ENCODE measurements at places on chromosomes 3 and 15.

GRCh38 chr15:39188930-39189329, 391.9 kb upstream of the THBS1 start:
- peak; percentile 55 for DNase-seq

DNA sequence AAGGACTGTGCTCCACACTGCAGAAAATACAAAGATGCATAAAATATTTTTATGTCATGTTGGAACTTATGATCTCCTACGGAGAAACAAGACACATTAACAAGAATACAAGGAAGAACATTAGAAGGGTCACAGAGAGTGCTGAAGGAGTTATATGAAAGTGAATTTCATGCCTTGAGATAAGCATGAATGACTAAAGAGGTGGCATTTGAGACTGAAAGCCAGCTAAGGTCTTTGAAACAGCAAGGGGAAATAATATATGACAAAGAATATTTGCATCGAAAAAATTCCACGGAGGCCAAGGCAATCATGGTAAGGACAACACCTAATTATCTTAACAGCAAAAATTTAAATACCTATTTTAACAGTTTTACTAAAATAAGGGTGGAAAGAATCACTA, 12.5 kb downstream of the GSK3B start:
- no peak for DNase-seq

GRCh38 chr15:37524601-37525000, 409.8 kb upstream of the TMCO5A start:
- DNase-seq, result no peak

- peak; percentile 58 for DNase-seq
These were observed 12.4 kb upstream of the ATP10A start for GRCh38 chr15:25875566-25875965.

DNA sequence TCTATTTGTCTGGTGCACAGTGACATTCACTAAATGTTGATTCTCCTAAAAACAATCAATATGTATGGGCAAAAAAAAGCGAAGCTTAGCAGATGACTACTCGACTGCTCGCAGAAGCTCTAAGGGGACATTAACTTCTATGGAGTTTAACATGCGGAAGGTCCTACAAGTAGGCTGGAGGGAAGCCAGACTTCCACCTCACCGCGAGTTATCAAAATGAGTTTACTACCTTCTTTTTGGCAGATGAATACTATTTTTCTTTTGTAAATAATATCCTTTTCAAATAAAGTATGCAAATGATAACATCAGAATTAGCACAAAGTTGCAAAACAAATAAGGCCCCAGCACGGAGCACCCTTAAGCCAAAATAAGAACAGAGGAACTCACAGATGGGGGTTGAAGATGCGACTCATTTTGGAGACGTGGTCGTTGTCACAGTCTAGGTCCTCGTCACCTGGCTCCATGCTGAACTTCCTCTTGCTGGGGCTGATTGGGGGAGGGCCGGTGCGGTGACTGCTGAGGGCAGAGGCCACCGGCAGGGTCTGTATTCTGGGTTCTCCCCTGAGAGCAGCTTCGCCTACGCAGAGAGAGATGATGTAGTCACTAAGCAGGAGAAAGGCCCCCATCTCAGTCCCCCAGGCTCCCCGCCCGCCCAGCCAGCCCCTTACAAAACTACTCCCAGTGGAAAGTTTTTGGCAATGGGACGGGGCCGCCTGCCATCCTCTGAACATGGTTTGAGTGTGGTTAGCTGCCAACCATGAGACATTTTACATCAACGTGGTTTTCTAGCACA, 42.1 kb downstream of the VGLL4 start:
- DNase-seq, result peak; percentile 45

- no peak for DNase-seq
These were observed 47.4 kb downstream of the CCR4 start for GRCh38 chr3:32998631-32999451.

GRCh38 chr3:127884041-127884440, 31.0 kb upstream of the KBTBD12 start:
- DNase-seq, result no peak

GRCh38 chr3:118803096-118803476, 231.6 kb downstream of the IGSF11 start:
- no peak for DNase-seq

DNA sequence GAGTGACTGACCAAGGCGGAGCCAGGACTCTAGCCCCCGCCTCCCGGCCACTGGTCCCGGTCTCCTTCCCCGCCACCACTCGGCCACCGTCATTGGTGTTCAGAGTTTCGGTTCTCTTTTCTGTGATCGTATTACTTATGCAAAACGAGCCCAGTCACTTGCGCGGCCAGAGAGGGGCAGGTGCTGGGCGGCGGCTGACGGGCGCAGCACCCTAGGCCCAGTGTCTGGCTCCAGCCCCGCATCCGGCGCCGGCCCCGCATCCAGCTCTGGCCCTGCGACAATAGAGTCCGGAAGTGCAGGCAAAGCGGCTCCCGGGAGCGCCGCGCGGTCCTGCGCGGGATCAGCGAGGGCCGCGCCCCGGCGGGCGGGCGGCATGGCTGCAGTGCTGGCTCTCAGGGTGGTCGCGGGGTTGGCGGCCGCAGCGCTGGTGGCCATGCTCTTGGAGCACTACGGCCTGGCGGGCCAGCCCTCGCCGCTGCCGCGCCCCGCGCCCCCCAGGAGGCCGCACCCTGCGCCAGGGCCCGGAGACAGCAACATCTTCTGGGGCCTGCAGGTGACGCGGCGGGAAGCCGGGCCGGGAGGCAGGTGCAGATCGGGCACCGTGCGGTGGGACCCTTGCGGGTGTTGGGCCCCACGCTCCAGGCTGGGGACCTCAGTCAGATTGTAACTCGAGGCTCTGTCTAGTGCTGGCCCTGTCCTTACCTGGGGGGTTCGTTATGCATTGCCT, at the start of gene TMEM62:
TSS of gene TMEM62 (plus strand) at position 157 of the 727 bp plus-strand sequence. CDS start at position 374, 217 bp downstream.
- peak; percentile 90 for DNase-seq

DNA sequence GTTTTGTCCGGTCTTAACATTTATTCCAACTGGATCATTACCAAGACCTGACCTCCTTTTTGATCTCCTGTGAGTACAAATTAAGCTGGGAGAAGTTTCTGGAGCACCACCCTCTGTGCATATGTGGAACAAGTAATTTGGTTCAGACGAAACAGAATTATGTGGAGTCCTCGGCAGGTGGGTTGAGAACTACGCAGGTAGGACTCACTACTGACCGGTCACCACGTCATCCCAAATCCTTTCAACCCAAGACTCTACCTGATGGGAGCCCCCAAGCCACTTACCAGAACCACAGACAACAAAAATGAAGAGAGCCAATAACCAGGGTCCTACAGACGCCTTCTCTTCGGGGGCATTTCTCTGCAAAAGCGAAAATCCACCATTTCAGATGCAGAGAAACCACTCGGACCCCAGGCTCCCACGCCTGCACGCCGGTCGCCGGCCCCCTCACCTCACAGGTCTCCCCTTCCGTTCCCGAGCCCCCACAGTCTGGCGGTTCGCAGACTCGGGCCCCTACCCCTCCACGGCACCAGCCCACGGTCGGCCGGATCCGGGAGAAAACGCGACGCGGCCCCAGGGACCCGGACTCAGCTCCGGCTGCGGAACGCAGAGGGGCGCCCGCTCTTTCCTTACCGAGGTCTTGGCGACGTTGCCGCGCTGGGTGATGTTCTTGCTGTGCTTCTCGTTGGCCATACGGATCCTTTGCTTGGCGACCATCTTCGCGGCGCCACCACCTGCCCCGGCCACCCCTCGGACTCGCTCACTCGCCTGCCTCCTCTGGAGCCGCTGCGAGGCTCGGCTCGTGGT, 674 bp downstream of the SERP1 start:
- DNase-seq, result peak; percentile 7

GRCh38 chr3:112773864-112774263, 72.8 kb downstream of the CD200R1L start:
- DNase-seq, result no peak

DNA sequence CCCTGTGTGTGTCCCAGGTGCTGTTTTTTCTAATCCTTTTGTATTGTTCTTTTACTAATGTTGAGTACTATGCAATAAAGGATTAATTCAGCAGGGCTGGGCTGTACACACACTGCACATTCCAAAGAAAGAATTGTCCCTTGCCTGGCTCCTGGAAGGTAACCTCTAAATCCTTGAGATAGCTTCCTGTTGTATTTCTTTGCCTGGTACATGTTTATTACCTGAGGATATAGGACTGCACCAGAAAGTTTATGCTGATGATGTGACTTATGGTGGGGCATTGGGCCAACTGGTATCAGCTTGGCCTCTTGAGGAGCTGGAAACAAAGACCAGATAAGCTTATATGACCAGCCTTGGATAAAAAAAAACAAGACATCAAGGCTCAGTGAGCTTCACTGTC, 26.6 kb upstream of the FAN1 start:
- no peak for DNase-seq

DNA sequence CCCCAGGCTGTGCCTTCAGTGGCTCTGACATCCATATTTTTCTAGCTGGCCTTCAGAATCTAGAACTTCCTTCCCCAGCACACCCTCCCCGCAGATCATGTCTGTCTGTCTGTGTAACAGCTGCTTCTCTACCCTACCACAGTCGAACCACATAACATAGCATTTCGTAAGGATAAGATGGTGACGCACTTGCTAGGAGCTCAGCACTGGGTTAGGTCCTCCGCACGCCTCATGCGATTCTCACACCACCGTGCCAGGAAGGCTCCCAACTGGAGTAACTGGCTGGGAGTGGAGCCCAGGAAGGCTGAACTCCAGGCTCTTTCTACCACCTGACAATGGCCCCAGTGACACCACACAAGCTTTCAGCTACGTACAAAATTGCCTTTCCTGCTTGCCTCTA, 168.6 kb downstream of the STT3B start:
- no peak for DNase-seq

GRCh38 chr15:78565951-78566774, 843 bp downstream of the CHRNA5 start:
- peak; percentile 19 for DNase-seq

- DNase-seq, result peak; percentile 85
These were observed 28.4 kb downstream of the IRAK2 start for GRCh38 chr3:10192953-10193691.
